ENCODE measurements at places on chromosomes 16 and 17.

DNA sequence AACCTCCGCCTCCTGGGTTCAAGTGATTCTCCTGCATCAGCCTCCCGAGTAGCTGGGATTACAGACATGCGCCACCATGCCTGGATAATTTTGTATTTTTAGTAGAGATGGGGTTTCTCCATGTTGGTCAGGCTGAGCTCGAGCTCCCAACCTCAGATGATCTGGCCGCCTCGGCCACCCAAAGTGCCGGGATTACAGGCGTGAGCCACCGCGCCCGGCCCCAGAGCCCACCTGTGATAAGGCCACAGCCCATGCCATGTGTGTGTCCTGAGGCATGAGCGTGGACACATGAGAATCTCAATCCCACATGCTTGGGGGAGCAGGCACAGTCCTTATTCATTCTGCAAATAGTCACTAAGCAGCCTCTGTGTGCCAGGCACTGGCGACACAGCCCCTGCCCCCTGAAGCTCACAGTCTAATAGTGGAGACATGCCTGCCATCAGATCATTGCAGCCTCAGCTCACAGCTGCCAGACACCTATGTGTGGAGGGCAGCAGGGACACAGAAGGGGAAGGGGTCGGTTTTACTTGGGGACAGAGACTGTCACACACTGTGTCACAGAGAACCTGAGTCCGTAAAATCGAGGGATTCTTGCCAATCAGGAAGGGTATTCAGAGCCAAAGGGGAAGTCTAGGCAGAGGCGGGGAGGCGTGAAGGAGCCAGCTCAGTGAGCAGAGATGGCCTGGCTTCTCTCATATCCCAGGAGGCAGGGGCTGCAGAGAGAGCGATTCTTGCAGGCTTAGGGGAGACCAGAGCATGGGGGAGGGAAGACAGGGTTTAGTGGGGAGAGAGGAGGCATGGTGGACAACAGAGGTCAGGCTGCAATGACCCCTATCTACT, 9.4 kb upstream of the ABCC3 start:
- DNase-seq, result no peak

DNA sequence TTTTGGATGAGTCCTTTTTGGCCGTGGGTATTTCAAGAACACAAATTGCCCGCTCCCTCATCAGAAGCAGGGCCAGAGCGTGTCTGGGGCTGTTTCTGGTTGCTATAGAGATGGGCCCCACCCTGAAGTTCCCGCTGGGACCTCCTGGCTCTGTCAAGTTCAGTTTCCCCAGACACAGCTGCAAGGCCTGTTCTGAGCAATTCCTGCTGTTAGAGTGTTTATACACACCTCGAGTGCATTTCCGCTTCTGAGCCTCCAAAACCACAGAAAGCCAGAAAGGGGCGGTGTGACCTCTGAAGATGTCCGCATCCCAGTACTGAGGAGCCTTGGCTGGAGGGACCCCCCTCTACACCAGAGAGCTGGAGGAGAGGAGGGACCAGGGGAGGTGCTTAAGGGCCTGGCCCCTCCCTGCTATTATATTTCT, 9.3 kb upstream of the WBP2 start:
- no peak for DNase-seq

DNA sequence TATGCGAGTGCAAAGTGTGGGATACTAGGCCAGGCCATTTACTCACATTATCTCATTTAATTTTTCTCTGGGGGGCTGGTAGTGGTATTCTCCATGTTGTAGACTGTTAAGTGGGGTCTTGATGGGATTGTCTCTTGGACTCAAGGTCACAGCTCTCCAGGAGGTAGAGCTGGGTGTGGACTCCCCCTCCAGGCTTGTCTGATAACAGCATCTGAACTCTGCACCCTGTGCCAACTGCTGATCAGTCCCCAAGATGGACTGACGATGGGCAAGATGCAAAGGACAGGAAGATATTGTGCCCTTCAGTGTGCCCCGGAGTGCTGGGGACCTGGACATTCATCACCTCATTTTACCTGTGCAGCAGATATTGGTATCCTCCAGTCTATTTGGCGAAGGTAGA, 147.8 kb downstream of the MSI2 start:
- no peak for DNase-seq

DNA sequence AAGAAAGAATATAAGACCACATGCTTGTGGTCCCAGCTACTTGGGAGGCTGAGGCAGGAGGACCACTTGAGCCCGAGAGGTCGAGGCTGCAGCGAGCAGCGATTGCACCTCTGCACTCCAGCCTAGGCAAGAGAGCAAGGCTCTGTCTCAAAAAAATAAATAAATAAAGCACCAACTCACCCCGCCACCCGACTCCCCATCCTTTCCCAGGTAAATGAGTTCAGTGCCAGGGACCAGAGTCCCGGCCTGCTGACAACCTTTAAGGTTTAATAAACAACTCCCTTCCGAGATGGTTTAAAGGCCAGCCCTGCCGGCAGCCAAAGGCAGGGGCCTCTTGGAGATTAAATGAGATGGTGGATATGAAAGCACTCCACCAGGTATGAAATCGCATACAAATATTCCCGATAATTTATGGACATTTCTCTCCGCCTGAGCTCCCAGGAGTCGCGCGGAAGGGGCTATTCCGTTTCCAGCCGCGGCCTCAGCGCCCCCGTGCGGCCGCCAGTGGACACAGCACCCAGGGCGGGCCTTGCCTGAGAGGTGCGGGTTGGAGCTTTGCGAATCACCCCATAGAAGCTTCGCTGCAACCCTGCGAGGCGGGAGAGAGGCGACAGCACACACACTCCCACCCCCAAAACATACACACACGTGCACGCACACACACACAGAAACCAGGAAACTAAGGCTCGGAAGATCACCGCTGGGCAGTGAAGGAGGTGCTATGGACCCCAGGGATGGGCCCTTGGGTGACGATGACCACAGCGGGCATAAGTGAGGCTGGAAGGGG, 4.0 kb upstream of the RPL38 start:
- DNase-seq, result no peak

- peak; percentile 8 for DNase-seq
Measured at GRCh38 chr16:9008601-9009260, 45.0 kb upstream of the USP7 start.

- no peak for DNase-seq
Measured at GRCh38 chr17:72005332-72006163, 115.3 kb upstream of the SOX9 start.

DNA sequence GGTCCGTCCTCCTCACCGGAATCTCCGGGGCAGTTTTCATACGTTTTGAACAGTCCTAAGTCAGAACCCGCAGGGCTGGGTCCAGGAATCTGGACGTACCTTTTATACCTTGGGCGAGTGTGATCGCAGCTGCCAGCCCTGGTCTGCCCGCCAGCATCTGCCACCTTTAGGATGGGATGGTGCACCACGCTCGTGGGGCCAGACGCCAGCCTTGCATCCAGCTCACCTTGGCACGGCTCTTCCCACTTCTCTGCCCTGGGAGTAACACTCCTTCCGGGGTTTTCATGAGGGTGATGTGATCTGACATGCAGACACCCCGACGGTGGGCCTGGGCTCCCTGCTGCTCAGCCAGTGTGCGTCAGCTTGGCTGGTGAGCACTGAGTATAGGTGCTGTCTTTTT, 66.6 kb upstream of the ZNF469 start:
- DNase-seq, result no peak

- no peak for DNase-seq
Measured at GRCh38 chr17:4735876-4736651, 3.6 kb upstream of the ZMYND15 start.

- DNase-seq, result no peak
Measured at GRCh38 chr16:73354434-73354833, 306.5 kb upstream of the ZFHX3 start.

DNA sequence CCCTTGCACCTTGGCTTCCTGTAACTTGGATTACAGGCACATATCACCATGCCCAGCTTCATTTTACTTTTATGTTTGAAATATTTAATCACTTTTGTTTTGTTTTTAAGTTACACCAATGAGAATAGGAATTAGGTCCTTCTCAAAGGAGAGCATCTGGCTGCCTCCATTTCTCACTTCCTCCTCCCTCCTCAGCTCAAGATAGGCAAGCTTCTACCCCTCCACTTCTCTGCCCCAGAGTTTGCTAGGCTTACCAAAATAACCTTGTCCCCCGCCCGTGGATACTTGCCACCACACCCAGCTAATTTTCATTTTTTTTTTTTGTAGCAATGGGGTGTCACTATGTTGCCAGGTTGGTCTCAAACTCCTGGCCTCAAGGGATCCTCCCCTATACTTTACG, 17.9 kb downstream of the GABARAPL2 start:
- no peak for DNase-seq

DNA sequence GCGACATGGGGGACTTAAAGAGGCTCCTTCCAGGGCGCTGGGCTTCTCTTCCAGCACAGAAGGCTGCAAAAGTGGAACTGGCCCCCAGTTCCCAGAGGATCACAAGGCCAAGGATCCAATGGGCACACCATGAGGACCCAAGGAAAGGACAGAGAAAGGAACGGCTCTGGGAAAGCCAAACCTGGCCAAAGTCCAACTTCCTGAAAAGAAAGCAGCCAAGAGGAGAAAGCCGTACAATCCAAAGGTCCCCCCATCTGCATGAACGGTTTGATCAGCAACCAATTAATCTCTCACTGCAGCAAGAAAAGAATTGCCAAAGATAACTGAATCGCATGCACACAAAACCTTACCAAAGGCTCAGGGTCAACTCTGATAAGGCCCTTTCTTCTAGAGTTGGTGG, 19.8 kb upstream of the ICAM2 start:
- no peak for DNase-seq

GRCh38 chr17:57861790-57862693, 12.2 kb upstream of the MRPS23 start:
- no peak for DNase-seq

DNA sequence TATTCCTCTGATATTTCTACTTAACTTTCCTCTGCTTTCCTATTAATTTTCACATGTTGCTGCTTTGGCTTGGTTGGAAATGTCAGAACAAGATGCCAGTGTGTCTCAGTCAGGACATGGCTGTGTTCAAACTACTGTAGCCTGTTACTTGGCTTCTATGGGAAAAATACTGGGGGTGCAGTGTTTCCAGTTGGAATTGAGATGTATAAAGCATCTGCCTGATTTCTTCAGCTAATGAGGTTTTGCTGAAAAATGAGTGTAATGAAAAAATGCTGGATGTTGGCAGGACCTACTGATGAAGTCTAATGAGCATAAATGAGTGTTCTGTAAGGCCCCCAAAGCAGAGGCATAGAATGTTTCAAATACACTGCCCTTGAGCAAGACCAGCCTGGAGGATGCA, 166.6 kb downstream of the PHKB start:
- peak; percentile 14 for DNase-seq

DNA sequence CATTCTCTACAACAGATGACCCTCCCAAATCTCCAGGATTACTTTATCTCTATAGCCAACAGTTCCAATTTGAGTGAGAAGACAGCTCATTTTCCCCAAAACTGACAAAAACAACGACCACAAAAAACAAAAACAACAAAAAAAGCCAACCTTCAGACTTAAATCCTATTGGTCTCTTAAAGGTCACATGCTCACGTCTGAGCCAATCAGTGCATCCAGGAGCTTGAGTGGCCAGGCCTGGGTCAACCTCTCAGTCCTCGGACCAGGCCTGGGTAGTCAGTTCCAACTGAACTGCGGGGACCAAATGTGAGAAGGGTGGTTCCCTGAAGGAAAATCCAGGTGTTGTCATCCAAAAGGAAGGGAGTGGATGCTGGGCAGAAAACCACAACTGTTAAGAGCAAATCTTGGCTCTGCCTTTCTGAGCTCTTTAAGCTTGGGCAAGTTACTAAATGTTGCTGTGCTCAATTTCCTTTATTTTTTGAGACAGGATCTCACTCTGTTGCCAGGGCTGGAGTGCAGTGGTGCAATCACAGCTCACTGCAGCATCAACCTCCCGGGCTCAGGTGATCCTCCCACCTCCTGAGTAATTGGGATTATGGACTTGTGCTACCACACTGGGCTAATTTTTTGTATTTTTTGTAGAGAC, 43.0 kb upstream of the MSI2 start:
- DNase-seq, result no peak

GRCh38 chr17:74028354-74029116, 174.9 kb upstream of the RPL38 start:
- DNase-seq, result no peak

DNA sequence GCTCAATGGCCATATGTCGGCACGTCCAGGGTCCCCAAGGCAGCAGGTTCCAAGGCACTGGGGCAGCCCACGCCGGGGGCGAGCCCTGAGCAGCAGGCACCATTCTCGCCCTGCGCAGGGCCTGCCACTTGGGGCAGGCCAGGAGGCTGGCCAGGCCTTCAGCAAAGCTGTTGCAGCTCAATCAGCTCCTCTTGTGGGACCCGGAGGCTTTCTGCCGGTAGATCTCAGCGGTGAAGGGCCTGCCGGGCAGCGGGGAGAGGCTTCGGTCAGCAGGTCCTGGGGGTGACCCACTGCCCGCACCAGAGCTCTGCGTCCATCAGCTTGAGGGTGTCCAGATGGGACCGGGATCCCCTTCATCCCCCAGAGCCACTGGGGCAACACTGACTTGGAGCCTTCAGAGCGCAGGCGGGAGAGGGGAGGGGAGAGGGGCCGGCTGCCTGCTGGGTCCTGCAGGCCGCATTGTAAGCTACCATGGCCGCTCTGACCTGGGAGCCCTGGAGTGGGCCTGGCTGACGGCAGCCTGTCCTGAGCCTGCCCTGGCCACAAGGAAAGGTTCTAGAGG, 9.5 kb upstream of the RASD1 start:
- DNase-seq, result no peak

DNA sequence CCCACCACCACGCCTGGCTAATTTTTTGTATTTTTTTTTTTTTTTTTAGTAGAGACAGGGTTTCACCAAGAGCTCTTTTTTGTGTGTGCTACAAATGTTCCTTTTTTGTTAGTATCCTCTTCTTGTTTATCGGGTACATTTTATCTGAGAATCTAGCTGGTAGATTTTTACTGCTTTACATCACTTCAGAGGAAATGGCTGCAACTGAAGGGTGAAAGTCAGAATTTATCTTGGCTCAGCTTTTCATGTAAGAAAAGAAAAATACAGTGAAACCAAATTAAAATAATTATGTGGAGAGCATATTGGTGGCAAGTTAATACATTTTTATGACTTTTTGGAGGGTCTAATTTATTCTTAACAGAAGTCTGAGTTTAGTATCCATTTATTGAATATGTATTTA, 26.0 kb downstream of the CBFB start:
- no peak for DNase-seq

- DNase-seq, result no peak
Measured at GRCh38 chr16:28202147-28202746, 9.5 kb downstream of the XPO6 start.

DNA sequence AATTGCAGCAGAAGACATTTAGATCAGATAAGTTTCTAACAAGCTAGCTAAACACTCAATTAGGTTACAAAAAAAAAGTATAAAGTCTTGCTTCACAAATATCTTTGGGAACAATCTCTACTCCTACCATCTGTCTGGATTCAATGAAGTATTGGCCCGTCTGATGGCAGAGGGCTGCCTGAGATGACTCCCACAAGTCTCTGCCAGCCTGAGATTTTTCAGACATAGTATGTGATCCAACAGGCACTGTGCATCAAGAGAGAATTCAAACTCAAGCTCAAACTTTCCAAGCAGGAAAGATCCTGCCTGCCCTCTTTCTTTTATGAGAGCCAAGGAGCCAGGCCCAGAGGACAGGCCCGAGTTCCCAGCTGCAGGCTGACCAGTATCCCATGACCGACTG, 22.6 kb downstream of the SLC39A11 start:
- DNase-seq, result no peak
